ENCODE measurements at places on chromosomes 2 and 18. TPM values are rescaled to one million over a fixed set of nuclear protein-coding genes. Genes with fewer than 3 reads are reported as not detected.

The LAMA1 gene
- 91.6 TPM for total RNA-seq

The IL36RN gene
- total RNA-seq = under 0.01 TPM

The DRC1 gene
- total RNA-seq = not detected

The ATP9B gene
- total RNA-seq = 14.8 TPM
